Activated B cell treated with CpG ODN at 0.5 μM for 24 hours (primary cell): ENCODE measurements at places on chromosomes 12 and 14.

DNA sequence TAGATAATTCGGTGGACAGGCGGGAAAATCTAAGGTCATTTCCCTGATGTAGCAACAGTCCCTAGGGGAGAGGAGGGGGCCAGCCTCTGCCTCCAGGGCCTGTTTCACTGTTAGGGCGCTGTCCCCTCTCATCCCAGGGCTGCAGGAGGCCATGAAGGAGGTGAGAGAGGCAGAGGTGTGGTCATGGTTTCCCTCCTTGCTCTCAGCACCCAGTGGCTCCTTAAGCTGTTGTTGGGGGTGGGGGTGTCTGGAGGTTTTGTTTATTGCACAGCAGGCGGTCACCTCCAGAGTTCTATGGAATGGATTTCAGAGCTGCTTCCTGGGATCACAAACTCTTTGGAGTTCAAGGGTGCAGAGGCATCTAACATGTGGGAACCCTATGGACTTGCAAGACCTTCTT, 212.5 kb upstream of the RTL1 start:
- H3K4me3 ChIP-seq, result no peak overlapping the region
- no peak overlapping the region for H3K27ac ChIP-seq
- H3K4me1 ChIP-seq, result peaks cover 25% of the 10 kb centered on the region
- no peaks in the 10 kb centered on the region for H3K27me3 ChIP-seq
- DNase-seq, result no peak

DNA sequence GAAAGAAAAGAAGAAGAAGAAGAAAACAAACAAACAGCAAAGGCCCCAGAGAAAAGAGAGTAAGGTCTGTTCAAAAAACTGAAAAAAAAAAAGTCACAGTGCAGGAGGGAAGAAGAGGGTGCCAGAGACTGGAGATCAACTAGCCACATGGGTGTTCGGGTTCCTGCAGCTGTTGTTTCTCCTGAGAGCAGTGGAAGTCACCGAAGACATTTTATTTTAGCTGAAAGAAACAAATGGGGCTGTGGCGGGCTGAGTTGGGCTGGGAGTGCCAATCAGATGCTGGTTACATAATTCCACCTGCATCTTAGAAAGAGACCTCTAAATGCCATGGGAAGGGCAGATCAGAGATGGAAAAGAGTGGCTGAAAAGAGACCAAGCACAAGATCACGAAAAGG, 33.9 kb downstream of the ACTN1 start:
- H3K27me3 ChIP-seq, result peaks cover 15% of the 10 kb centered on the region
- H3K4me1 ChIP-seq, result peaks cover 10% of the 10 kb centered on the region

- no peak overlapping the region for H3K4me3 ChIP-seq
- peaks cover 17% of the 10 kb centered on the region for H3K4me1 ChIP-seq
- H3K27me3 ChIP-seq, result peaks cover 43% of the 10 kb centered on the region
- H3K27ac ChIP-seq, result no peak overlapping the region
- no peaks in the 10 kb centered on the region for H3K36me3 ChIP-seq
These were observed 50.1 kb upstream of the KCNA1 start for GRCh38 chr12:4859478-4860210.

DNA sequence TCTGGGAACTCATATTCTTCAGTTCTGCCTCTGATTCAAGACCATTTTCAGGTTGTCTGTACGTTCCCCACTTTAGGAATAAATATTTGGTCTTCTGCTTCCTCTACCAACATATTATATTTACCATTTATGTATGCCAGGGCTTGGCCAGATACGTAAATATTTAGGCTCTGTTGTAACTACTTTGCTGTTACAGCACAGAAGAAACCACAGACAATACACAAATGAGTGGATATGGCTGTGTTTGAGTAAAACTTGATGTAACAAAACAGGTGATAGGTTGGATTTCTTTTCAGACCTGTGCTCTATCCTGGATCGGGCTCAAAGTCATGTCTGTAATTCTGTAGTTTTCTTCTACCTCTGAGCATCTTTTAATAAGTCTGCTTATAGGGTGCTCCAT, 37.5 kb downstream of the RAP1B start:
- peaks cover 50% of the 10 kb centered on the region for H3K36me3 ChIP-seq
- no peaks in the 10 kb centered on the region for H3K27me3 ChIP-seq
- no peak for DNase-seq

DNA sequence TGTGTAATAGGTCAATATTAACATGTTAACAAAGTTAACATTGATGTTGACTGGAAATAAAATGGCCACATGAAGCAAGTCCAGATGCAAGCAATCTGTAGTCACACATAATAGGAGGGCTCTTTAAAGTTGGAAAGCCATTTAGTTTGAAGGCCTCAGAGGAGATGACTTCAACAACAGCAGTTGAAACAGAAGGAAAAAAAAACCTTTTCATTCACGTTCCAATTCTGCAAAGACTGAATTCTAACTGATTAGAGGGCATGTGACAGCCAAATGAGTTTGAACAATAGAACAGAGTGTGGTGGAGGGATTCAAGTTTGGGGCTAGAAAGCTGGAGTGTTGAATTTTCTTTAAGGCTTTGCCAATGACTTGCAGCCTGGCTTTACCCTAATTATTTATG, 41.5 kb upstream of the DAAM1 start:
- H3K36me3 ChIP-seq, result no peaks in the 10 kb centered on the region
- no peaks in the 10 kb centered on the region for H3K27me3 ChIP-seq
- no peak overlapping the region for H3K27ac ChIP-seq
- no peak for DNase-seq
- peaks cover 35% of the 10 kb centered on the region for H3K4me1 ChIP-seq
- no peak overlapping the region for H3K4me3 ChIP-seq

DNA sequence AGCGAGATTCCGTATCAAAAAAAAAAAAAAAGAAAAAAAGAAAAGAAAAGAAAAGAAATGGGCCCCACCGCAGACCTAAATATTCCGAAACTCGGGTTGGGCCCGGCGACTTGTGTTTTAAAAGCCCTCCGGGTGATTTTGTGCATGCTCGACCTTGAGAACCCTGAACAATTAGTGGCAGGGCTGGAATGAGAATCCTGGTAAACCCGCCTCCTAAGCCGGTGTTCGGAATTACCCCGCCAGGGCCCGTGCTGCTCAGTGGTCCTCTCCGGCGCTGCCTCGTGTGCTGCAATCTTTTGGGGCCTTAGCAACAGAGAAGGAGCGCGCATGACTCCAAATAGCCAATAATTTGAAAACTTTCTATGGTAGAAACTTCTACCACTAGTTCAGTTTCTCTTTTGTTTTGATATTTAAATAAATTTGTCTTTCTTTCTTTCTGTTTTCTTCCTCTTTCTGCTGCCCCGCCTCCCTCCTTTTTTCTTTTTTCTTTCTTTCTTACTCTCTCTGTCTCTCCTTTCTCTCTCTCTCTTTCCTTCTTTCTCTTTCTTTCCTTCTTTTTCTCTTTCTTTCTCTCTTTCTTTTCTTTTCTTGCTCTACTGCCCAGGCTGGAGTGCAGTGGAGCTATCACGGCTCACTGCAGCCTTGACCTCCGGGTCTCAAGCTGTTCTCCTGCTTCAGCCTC, 1.5 kb upstream of the GALNT6 start:
- DNase-seq, result no peak
- H3K27ac ChIP-seq, result peak overlapping the region; percentile 85
- peak overlapping the region; percentile 94 for H3K4me3 ChIP-seq
- no peaks in the 10 kb centered on the region for H3K27me3 ChIP-seq
- peaks cover 76% of the 10 kb centered on the region for H3K4me1 ChIP-seq

- H3K27ac ChIP-seq, result peak overlapping the region; percentile 64
- H3K36me3 ChIP-seq, result no peaks in the 10 kb centered on the region
- no peak for DNase-seq
- H3K4me3 ChIP-seq, result peak overlapping the region; percentile 32
These were observed 67.0 kb downstream of the PRKCH start for GRCh38 chr14:61388173-61388975.
